Neural progenitor cell (in vitro differentiated cells): ENCODE measurements at places on chromosomes 5 and 9. TPM values are rescaled to one million over a fixed set of nuclear protein-coding genes. Genes with fewer than 3 reads are reported as not detected.

DNA sequence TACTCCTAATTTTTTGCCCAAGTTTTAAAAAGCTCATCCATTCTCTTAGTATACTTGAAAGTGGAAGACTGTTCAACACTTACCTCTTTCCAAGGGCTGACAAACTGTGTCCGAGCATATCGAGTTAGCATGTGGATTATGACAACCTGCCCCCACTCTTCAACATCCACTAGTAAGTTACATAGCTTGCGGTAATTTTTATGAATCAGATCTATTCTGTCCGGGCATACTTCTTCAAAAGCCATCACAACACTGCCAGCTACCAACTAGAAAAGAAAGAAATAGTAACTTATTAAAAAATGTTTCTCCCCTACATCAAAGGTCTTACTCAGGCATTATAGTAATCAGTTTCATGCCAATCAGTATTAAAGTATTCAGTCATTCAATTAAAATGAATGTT, 78.5 kb downstream of the AP3B1 start:
- no peak for DNase-seq

The AK1 gene
- total RNA-seq = 20.5 and 25.6 TPM in 2 replicates

The TMOD1 gene
- 0.15 TPM in 1 of 2 replicates, not detected in the other for total RNA-seq

GRCh38 chr9:124843456-124844034, 9.7 kb upstream of the WDR38 start:
- no peak for DNase-seq

GRCh38 chr9:89597711-89598362, 7.0 kb upstream of the GADD45G start:
- DNase-seq = peak; percentile 74

The FRMD3 gene
- total RNA-seq = 1.8 and 1.9 TPM in 2 replicates

The PIK3R1 gene
- 19.7 and 24.2 TPM in 2 replicates for total RNA-seq

The IL7R gene
- total RNA-seq = not detected in 2 replicates
